Left kidney (tissue), 8 donors: ENCODE measurements at places on chromosomes 13 and 19. TPM values are rescaled to one million over a fixed set of nuclear protein-coding genes. Genes with fewer than 3 reads are reported as not detected.

GRCh38 chr13:21668732-21669275 lies 2.1 kb upstream of the FGF9 start:
- no peak for DNase-seq

Gene ZIC2
- polyA plus RNA-seq, result 0.18 TPM

DNA sequence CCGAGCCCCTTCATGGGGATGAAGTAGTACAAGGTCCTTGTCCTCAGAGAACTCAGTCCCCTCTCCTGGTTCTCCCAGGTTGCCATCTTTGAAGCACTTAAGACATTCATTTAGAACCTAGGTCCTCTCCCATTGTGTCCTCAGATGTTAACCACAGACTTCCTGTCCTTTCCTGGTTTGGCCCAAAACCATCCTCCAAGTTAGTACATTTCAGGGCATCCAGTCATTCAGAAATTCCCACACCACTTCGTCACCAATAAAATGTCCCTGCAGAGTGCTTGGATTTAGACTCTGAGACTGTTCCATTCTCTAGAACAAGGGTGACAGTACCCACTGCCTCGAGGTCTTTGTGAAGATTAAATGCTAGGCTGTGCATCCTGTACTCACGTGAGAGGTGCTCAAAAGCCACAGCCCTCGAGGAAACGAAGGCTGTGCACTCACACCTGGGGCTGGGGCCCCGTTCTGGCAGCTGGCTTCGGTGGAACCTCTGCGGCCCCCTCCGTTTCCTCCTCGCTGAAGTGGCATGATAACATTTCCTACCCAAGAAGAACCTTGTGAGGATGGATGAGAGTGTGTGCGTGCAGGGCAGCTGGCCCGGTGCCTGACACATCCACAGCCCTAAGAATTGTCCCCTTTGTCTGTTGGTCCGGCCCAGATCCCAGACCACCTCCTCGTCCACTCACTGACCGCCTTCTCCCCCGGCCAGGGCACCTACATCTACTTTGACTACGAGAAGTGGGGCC lies 4.7 kb downstream of the LENG1 start:
- DNase-seq, result no peak

GRCh38 chr19:53864308-53864836 lies 3.3 kb upstream of the MYADM start:
- DNase-seq, result no peak

Gene RNASEH2A
- 35.1 TPM for polyA plus RNA-seq

DNA sequence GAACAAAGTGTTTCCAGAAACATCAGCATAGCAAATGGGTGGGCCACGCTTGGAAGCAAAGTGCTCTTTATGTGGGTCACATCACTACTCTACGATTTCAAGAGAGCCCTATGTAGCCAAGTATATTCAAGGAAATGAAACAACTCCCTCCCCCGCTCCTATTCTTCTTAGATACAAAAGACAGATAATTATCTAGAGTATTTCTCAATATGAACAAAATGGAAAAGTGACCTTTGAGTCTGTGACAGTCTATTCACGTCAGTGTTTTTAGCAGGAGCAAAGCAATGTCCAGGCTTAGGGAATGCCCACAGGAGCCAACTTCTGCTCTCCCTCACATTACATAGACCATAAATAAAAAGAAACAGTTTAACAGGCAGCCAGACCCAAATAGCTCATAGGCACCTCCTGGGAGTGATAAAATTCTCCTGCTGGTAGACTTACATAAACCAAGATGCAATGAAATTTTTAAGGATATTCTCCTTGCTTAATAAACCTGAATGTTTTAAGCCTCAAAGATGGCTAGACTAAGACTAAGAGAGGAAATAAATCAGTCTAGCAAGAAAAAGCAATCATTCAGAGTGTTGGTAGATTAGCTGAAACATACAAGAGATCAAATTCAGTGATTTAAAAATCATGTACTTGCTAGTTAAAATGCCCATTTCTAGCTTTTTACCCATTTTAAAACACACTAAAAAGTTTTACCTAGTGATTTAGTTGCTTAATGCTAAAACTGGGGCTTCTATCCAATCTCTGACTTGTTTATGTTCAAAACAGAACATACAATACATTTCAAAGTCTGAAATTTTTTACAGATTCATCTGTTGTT lies 182.8 kb downstream of the RGCC start:
- DNase-seq, result no peak

Gene CEACAM8
- 0.22 TPM for polyA plus RNA-seq

Gene HMG20B
- polyA plus RNA-seq, result 76.6 TPM

GRCh38 chr13:94192431-94192975 lies 287.0 kb downstream of the DCT start:
- DNase-seq, result no peak

DNA sequence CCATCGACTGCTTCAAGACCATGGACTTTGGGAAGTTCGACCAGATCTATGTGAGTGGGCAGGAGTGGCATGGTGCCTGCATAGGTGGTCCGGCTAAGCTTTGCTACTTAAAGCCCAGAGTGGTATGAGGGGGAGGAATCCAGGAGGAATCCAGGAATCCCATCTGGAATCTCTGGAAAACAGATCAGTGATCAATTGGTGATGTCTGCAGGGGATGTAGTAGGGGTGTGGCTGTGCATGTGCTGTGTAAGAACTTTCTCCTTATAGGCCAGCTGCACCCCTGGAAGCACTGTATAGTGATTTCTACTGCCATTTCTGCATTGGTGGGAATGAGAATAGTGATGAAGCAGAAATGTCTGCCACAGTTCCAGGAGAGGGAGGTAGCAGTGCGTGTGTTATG lies 23.6 kb downstream of the PNPLA6 start:
- DNase-seq, result no peak

GRCh38 chr13:76865996-76866503 lies 20.2 kb downstream of the KCTD12 start:
- DNase-seq, result no peak

DNA sequence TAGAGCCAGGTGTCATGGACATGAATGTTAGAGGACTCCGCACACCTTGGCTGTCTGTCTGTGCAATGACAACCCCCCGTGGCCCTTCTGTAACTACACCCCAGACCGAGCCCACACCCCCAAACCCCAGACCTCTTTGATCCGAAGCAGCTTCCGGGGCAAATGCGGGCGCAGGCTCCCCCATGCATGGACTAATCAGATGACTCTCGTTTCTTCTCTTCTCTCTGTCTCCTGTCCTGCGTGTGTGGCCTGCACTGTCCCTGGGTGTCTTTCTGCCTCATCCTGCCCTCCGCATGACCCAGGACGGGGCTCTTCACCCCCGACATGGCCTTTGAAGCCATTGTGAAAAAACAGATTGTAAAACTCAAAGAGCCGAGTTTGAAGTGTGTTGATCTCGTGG lies 38.9 kb downstream of the TMED1 start:
- no peak for DNase-seq

Gene LHB
- 0.38 TPM for polyA plus RNA-seq
